Activated T-helper 2 cell treated with anti-CD3 and anti-CD28 coated beads, Interferon-gamma antibody, Interleukin-2, Interleukin-4, amounts not matched to agents 10 μg/mL and 5 μg/mL and 100 μg/mL, durations not matched to agents 14 hours and 24 hours and 36 hours (primary cell): ENCODE measurements at places on chromosomes 16 and 17. TPM values are rescaled to one million over a fixed set of nuclear protein-coding genes. Genes with fewer than 3 reads are reported as not detected.

The HBA1 gene
- 0.55 TPM in 1 of 2 replicates, not detected in the other for total RNA-seq

DNA sequence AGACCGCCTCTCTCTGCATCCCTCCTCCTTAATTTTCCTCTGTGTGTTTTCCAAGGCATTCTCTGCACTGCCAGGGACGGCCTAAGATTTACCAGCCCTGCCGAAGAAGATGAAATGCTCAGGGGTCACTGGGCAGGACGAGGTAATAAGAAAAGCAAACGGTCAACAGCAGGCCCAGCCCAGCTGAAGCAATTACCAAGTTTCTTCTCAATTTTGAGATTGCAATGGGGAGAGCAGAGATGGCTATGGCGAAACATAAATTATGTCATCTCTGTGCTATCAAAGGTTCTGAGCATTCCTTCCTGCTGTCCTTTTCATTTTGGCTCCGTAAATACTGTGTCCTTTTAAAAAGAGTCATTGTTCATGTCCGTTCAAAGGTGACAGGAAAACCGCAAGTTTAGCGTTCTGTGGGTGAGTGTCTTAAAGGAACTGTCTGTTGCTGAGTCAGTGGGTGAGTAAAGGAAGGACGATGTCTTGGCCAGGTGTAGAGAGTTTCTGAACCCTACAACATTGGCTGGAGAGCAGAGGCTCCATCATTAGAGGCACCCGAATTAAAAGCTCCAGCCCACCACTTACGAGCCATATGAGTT is 753.9 kb upstream of the EEF2KMT start:
- H3K4me3 ChIP-seq, result no peak overlapping the region
- DNase-seq, result no peak
- H3K27me3 ChIP-seq, result no peaks in the 10 kb centered on the region
- H3K4me1 ChIP-seq, result peaks cover 2% of the 10 kb centered on the region

- no peaks in the 10 kb centered on the region for H3K27me3 ChIP-seq
- H3K4me1 ChIP-seq, result peaks cover 9% of the 10 kb centered on the region
- no peaks in the 10 kb centered on the region for H3K36me3 ChIP-seq
- H3K27ac ChIP-seq, result no peak overlapping the region
- H3K4me3 ChIP-seq, result no peak overlapping the region
These were observed 6.6 kb upstream of the TMEM204 start for GRCh38 chr16:1526608-1527555.

DNA sequence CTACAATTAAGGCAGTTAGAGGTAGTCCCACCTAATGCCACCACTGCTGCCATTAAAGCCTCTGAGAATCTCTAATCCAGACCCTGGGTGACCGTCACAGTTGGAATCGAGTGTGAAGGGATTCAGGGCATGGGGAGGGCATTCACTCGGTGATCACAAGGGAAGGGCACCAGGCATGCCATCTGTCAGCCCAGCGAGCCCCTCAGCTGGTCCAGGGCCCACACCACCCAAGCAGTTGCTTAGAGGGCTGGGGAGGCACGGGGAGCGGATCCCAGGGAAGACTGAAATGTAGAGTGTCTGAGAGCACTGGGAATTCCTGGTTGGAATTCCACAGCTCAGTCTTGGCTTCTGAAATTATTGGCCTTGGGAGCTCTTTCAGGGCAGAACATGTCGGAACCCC is 294.6 kb downstream of the CPPED1 start:
- no peaks in the 10 kb centered on the region for H3K36me3 ChIP-seq
- no peak for DNase-seq
- H3K27me3 ChIP-seq, result no peaks in the 10 kb centered on the region
- no peak overlapping the region for H3K4me3 ChIP-seq
- no peaks in the 10 kb centered on the region for H3K4me1 ChIP-seq
- no peak overlapping the region for H3K27ac ChIP-seq

DNA sequence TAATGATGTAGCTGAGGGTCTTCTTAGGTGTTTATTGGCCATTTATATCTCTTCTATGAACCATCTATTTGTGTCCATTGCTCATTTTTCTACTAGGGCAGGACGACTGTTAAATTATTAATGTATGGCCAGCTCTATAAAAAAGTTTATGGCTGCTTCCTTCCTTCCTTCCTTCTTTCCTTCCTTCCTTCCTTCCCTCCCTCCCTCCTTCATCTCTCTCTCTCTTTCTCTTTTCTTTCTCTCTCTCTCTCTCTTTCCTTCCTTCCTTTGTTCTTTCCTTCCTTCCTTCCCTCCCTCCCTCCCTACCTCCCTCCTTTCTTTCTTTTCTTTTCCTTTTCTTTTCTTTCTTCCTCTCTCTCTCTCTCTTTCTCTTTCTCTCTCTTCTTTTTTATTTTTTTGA is 17.2 kb upstream of the NDEL1 start:
- peaks cover 4% of the 10 kb centered on the region for H3K4me1 ChIP-seq
- no peak overlapping the region for H3K4me3 ChIP-seq
- no peaks in the 10 kb centered on the region for H3K36me3 ChIP-seq
- no peak overlapping the region for H3K27ac ChIP-seq
- H3K27me3 ChIP-seq, result peaks cover 61% of the 10 kb centered on the region

The RAB37 gene
- 9.7 and 12.1 TPM in 2 replicates for total RNA-seq

DNA sequence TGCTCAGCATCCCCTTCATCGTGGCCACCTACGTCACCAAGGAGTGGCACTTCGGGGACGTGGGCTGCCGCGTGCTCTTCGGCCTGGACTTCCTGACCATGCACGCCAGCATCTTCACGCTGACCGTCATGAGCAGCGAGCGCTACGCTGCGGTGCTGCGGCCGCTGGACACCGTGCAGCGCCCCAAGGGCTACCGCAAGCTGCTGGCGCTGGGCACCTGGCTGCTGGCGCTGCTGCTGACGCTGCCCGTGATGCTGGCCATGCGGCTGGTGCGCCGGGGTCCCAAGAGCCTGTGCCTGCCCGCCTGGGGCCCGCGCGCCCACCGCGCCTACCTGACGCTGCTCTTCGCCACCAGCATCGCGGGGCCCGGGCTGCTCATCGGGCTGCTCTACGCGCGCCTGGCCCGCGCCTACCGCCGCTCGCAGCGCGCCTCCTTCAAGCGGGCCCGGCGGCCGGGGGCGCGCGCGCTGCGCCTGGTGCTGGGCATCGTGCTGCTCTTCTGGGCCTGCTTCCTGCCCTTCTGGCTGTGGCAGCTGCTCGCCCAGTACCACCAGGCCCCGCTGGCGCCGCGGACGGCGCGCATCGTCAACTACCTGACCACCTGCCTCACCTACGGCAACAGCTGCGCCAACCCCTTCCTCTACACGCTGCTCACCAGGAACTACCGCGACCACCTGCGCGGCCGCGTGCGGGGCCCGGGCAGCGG is 3.2 kb downstream of the UTS2R start:
- no peak overlapping the region for H3K27ac ChIP-seq
- H3K27me3 ChIP-seq, result peaks cover 32% of the 10 kb centered on the region
- no peak overlapping the region for H3K4me3 ChIP-seq
- DNase-seq, result no peak

DNA sequence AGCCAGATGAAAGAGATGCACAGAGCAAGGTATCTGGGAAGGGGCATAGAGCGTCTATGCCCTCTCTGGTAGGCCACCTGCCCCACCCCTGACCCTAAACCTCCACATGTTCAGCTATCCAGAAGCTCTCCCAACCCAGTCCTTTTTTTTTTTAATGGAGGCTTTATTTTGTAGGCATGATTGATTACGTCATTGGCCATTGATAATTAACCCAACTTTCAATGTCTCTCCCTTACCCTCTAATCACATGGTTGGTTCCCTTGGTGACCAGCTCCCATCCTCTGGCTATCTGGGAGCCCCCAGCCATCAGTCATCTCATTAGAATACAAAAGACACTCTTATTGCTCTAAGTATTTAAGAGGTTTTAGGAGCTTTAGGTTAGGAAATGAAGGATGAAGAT is 14.3 kb upstream of the CES5A start:
- no peak overlapping the region for H3K4me3 ChIP-seq
- no peak overlapping the region for H3K27ac ChIP-seq
- no peaks in the 10 kb centered on the region for H3K36me3 ChIP-seq
- no peaks in the 10 kb centered on the region for H3K4me1 ChIP-seq

The TEKT1 gene
- not detected in 2 replicates for total RNA-seq
